ENCODE measurements at places on chromosomes 7 and 10.

- DNase-seq: no peak
Observed at GRCh38 chr7:21142081-21142480, 285.8 kb upstream of the SP4 start.

- no peak for DNase-seq
Observed at GRCh38 chr10:116109481-116109880, 163.5 kb downstream of the GFRA1 start.

- no peak for DNase-seq
Observed at GRCh38 chr10:1413256-1413655, 324.1 kb downstream of the ADARB2 start.

- no peak for DNase-seq
Observed at GRCh38 chr7:28410628-28411531, 1.4 kb upstream of the CREB5 start.

- no peak for DNase-seq
Observed at GRCh38 chr10:24096281-24096680, 112.7 kb upstream of the KIAA1217 start.

DNA sequence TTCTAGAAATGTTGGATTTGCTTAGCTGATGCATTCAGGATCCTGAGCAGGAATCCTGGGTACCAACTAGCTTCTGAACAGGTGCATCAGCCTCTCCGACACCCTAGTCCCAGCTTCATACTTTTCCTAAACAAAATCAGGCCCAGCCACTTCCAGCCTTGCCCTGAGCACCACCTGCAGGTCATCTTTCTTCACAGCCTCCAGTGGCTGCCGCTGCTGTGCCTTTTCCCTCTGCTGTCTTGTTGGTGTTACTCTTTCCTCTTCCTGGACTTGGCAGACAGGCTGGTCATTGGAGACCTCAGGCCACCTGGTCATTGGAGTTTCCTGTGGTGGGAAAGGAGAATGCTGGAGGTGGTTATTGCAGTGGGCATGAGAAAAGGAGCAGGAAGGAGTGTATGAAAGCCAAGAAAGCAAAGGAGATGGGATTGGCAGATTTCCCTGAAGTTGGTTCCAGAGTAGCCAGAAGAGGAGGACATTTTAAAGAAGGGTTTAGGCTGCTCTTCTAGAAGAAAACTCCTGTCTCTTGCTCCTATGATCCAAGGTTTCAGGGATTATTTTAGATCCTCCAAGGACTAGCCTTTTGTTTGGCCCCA, 48.2 kb upstream of the NFKB2 start:
- no peak for DNase-seq

GRCh38 chr10:4902571-4903011, 60.6 kb upstream of the AKR1C1 start:
- DNase-seq: no peak

DNA sequence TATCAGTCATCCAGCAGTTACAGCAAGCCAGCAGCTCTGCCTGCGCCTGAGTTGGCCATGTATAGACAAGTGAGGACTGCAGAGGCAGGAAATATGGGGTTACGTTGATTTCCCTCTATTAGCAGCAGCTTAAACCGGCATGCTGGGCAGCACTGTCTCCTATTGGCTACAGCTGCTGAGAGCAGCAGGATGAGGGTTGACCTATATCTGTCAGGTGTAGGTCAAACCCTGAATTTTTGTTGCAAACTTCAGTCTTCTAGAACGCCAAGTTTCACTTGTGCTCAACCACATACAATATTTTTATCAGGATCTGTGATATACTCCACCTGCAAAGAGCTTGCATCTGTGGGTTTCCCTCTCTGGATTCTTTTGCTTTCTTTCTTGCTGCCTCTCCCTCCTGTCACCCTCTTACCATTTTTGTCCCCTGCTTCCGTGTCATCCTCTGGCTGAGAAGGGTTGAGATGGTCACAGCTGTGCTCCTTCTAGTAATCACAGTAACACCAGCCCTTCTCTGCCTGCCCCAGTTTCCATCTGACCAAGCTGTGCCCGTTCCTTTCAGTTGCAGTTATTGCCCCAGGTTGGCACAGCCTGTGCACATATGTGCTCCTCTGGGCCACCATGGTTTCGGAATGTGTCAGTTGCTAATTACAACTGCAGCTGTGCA, 23.8 kb upstream of the GLCCI1 start:
- DNase-seq: peak; percentile 16

DNA sequence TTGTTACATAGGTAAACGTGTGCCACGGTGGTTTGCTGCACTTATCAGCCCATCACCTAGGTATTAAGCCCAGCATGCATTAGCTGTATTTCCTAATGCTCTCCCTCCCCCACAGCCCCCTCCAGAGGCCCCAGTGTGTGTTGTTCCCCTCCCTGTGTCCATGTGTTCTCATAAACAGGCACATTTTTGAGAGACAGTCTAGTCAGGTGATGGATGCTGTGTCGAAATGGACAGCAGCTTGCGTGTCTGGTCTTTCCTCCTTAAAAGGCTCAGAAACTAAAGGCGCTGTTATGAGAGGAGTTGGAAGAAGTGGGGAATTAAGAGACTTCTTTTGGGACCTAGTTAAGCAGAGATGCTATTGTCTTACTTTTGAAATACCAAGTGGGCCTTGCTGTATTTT, 296.0 kb downstream of the BBS9 start:
- no peak for DNase-seq

GRCh38 chr10:76399226-76399625, 967.8 kb downstream of the LRMDA start:
- DNase-seq: no peak

GRCh38 chr10:69416695-69417094, at the start of gene TACR2:
Gene TACR2, minus strand, starts transcription at chr10:69416918. Its CDS starts 595 bp downstream, at chr10:69416323.
- no peak for DNase-seq

DNA sequence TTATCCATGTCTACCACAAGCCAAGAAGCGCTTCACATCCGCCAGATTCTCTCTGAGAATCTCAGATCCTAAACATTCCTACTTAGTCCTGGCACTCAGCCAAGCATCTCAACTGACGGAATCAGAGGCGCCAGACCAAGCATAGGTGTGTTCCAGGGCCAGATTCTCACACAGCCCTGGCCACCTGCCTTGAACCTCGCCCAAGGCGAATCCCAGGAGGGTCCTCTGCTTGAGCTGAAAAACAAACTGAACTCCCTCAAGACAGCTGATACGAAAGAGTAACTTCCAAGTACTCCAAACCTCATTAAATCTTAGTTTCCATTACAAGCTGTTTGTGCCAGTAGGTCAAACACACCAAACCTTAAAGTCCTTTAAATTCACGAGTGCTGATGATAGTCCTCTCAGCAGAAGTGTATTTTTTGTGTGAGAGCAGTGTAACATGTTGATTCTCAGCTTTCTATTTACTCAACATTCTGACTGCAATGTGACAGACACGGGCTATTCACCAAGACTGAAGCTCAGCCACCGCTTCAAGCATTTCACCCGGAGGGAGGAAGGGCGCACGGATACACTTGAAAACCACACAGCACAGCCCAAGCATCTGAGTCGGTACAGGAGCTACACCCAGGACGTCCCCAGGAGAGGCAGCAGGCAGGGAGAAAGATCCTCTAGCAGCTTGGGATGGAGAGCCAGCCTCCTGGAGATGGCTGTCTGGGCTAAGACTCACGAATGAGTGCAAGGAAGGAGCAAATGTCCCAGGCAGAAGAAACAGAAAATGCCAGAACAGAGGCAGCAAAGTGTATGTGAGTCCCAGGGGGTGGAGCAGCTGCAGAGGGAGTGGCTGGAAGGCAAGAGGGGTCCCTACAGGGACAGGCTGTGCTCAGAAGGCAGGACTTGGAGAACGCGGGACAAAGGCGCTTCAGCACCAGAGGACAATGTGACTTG, 6.0 kb downstream of the PARD3 start:
- no peak for DNase-seq

GRCh38 chr7:50304911-50305582, 531 bp downstream of the IKZF1 start:
- peak; percentile 54 for DNase-seq

- peak; percentile 6 for DNase-seq
Observed at GRCh38 chr10:86688398-86688921, 20.1 kb downstream of the LDB3 start.

DNA sequence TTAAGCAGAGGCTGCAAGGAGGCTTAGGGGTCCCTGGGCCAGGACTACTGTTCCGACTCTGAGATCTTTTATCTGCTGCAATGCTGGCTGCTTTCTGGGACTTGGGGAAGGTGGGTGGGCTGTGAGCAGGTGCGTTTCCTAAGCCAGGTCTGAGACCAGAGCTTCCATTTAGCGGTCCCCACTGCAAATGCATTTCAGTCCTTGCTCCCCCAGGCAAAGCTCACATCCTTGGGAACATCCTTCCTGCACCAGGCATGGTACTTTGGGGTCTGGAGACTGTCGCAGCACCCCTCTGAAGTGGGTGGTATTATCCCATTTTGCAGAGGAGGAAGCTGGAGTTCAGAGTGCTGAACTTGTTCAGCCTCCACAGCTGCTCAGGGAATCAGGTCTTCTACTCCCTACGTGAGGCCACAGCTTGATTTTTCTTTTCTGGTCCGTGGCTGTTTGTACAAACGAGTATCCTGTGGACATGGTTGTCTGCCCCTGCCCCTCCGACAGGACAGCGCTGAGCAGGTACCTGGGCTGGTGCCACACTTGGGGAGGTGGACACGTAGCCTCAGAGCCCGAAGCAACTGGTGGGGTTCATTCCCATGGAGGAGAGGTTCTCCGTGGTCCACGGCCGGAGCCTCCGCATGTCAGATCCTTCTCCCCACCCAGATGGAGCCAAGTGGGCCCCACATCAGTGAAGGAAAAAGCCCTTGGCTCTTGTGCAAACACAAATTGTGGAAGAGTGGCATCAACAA, 20.0 kb downstream of the ZMIZ1 start:
- no peak for DNase-seq

DNA sequence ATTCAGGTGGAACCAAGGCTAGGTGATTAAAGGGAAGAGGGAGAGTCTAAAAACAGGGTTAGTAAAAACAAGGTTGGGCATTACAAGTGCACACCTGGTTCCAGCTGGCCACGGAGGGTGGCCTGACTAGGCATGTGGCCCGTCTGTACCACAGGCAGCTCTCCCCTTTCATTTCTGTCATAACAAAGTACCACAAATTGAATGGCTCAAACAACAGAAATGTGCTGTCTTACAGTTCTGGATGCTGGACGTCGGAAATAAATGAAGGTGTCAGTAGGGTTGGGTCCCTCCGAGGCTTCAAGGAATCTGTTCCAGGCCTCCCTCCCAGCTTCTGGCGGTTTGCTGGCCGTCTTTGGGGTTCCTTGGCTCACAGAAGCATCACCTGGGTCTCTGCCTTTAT, 13.4 kb upstream of the WDR86 start:
- no peak for DNase-seq

DNA sequence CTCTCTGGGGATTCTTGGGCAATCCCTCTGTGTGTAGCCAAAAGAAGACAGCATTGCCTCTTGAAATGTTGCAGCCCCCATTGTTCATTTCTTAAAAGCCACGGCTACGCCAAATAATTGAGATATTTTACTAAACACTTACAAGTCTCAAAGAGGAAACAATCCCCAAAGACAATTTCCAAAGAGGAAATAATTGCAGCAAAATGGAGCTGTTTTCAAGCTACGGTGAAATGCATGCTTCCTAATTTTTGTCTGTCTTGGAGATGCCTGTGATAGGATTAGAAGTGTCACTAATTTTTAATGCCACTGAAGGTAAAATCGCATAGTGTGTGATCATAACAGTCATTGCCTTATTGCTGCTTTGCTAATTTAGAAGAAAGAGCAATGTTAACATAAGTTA, 72.9 kb upstream of the NAMPT start:
- no peak for DNase-seq

GRCh38 chr7:135929722-135930141, 47.4 kb downstream of the MTPN start:
- DNase-seq: no peak

- no peak for DNase-seq
Observed at GRCh38 chr10:7601023-7601656, 65.6 kb downstream of the ITIH5 start.

- no peak for DNase-seq
Observed at GRCh38 chr7:140673774-140674155, 1.0 kb downstream of the ADCK2 start.

- no peak for DNase-seq
Observed at GRCh38 chr7:106068538-106068961, 43.6 kb downstream of the SYPL1 start.

DNA sequence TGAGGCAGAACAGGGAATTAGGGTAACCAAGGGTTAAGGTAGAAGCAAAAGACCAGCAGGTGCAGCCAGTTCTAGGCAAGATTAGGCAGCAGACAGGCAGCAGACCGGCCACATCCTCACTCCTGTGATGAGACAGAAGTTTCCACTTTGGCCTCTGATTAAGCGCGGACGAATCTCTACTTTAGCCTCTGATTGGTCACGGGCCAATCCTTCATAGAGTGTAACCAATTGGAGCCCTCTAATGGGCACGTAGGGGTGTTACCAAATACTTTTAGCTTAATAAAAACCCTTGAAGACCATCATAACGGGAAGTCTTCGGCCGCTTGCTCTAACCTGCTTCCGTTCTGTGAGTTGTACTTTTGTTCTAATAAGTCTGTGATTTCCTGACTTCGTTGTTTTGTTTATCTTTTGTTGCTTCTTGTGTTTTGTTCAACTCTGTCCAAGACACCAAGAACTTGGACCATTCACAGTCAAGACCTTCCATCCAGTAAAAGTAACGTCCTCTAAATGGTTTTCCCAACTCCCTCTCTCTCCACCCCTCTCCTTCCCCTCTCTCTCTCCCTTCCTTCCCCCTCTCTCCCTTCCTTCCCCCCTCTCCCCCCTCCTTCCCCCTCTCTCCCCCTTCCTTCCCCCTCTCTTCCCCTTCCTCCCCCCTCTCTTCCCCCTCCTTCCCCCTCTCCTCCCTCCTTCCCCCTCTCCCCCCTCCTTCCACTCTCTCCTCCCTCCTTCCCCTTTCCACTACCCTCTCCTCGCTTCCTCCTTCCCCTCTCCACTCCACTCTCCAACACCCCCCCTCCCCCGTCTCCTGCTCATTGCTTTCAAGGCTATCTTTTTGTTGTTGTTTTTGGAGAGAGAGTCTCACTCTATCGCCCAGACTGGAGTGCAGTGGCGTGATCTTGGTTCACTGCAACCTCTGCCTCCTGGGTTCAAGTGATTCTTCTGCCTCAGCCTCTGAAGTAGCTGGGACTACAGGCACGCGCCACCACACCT, 13.2 kb upstream of the MALSU1 start:
- no peak for DNase-seq

GRCh38 chr10:3142146-3142875, 30.3 kb downstream of the PITRM1 start:
- DNase-seq: no peak

GRCh38 chr10:100129424-100129823, 47.8 kb upstream of the CPN1 start:
- no peak for DNase-seq

DNA sequence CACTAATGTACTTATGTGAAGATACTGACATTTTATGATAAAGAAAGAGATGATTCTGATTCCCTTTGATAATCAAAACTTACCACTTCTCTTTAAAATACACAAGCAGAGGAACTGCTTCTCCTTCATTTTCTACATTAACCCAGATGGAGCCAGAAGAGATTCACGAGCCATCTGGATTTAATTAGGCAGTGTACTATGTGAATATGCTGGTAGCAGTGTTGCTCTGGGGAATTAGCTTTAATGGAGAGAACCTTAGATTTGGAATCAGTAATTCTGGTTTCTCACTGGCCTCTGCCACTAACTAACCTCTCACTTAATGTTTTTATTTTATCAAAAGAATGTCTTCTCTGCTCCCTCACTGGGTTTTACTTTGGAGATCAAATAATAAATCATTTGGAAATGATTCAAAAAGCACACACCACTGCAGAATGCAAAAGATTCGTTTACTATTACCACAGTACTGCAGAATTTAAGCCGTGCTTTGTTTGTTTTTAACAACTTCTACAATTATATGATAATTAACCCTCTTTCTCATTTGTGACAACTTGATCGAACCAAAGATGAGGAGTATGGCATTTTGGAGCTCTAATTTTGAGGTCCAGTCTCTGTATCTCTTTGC, 77.5 kb upstream of the PHYHIPL start:
- DNase-seq: no peak

- no peak for DNase-seq
Observed at GRCh38 chr7:155460926-155461613, 3.1 kb downstream of the EN2 start.

Data from activated CD4-positive, CD25-positive, alpha-beta regulatory T cell (primary cell).